Astrocyte of the spinal cord (primary cell): ENCODE measurements at places on chromosomes 11 and 22.

GRCh38 chr11:130666781-130667251, 218.4 kb downstream of the ADAMTS15 start:
- DNase-seq, result peak; percentile 66

GRCh38 chr11:132137981-132138313, 767.5 kb downstream of the NTM start:
- DNase-seq, result no peak

GRCh38 chr11:62459080-62459479, 40.2 kb downstream of the SCGB1A1 start:
- DNase-seq, result no peak

- DNase-seq, result no peak
These were observed 131.2 kb downstream of the ARL14EP start for GRCh38 chr11:30454111-30454510.

- peak; percentile 92 for DNase-seq
These were observed 25.1 kb downstream of the ADM start for GRCh38 chr11:10329935-10330334.

- no peak for DNase-seq
These were observed 48.2 kb upstream of the CHST1 start for GRCh38 chr11:45713573-45713972.

DNA sequence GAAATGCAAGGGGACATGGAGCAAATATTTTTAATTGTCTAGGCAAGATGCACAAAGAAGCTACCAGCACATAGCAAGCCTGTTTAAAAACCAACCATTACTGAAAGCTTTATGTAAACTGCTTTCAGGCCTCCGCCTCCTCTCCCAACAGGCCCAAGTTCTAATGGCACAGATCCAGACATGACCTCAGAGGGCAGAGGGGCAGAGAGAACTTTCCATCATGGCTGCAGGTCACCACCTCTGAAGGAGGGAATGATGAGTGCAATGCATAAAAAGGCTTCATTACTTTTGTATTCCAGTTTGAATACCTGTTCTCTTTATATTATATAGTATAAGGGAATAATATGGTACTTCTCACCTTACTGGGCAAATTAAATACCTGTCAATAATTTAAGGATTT, 15.2 kb downstream of the DDX17 start:
- peak; percentile 49 for DNase-seq

GRCh38 chr22:29524442-29525191, 28.9 kb downstream of the THOC5 start:
- no peak for DNase-seq

DNA sequence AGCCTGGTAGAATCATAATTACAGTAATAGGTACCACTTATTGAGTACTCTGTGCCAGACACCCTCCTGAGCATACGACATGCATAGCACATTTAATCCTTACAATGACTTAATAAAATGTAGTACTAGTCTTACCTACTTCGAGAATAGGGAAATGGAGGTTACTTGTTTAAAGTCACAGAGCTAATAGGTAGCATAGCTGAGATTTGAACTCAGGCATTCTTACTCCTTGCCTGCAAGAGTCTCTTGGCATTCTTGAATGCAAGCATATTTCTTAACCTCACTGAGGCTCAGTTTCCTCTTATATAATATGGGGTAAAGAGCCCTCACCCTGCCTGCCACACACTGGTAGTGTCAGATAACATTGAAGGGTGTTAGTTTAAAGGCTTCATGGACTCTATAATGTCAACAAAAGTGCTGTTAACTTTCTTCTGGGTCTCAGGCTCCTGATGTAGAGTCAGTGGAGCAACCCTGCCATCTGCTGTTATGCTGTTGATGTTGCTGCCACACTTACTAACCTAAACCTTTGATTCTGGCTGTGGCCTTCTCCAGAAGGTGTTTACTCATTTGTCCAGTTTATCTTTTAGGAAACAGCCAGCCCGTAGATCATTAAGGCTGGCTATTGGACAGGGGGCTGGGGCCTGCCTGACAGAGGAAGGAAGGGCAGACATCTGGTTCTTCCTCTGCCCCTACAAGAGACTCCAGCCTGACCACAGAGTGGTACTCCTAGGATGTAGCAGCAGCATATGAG, 18.9 kb downstream of the LIMK2 start:
- DNase-seq, result peak; percentile 68

DNA sequence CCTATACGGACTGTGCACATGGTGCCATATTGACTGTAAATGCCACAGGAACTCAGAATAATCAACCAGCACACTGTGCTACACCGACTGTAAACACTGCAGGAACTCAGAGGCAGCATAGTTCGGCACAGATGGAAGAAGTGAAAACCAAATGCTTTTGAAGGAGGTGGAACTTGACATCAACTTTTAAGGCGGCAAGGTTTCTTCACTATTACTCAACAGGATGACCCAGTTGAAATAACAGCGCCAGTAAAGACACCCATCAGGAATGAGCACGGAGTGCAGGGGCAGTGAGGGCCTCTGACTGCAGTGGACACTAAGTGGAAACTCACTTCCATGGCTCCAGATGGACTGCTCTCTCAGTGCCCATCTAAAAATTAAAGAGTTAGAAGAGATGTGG, 15.7 kb downstream of the TESMIN start:
- no peak for DNase-seq

DNA sequence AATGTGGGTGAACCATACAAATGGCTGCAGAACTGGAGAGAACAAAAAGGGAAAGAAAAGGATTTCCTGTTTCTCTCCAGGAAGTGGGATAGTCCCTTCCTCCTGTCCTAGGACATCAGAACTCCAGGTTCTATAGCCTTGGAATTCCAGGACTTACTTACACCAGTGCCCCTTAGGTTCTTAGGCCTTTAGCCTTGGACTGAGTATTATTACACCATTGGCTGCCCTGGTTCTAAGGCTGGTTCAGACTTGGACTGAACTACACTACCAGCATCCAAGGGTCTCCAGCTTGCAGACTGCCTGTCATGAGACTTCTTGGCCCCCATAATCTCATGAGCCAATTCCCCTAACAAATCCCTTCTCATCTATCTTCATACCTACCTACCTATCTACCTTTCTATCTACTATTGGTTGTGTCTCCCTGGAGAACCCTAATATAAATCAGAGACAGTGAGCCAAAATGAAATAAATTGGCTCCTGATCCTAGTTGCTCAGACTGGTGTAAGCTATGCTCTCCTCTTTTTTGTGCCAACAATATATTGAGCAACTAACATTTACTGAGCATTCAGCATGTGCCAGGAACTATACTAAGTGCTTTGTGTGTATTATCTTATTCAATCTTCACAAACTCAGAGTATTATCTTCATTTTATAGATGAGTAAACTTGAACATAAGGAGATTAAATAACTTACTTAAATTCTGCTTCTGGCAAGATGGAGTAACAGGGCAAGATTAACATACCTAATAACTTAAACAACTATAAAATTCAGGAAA, 303.7 kb downstream of the TTC28 start:
- DNase-seq, result no peak

GRCh38 chr11:117614728-117615127, 182.3 kb downstream of the DSCAML1 start:
- no peak for DNase-seq

- DNase-seq, result no peak
These were observed 9.0 kb downstream of the RBX1 start for GRCh38 chr22:40960145-40960544.

GRCh38 chr22:22392131-22392530, 116.4 kb downstream of the ZNF280B start:
- DNase-seq, result no peak

DNA sequence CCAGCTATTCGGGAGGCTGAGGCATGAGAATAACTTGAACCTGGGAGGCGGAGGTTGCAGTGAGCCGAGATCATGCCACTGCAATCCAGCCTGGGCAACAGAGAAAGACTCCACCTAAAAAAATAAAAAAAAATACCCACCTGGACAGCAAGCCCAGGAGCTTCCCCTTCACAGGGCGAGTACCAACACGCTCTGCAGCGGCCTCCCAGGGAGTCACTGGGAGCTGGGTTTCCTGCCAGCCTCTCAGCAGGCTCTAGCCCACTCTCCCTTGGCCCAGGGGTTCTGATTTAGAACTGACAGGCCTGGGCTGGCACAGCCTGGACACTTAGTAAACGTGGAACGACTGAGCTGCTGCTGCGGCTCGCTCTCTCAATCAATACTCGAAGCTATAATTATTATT, 2.0 kb upstream of the CABP7 start:
- DNase-seq, result no peak
